ENCODE measurements at places on chromosomes 16 and 17.

- no peaks in the 10 kb centered on the region for H3K27me3 ChIP-seq
- no peaks in the 10 kb centered on the region for H3K4me1 ChIP-seq
- H3K4me3 ChIP-seq: no peak overlapping the region
- DNase-seq: no peak
- H3K36me3 ChIP-seq: no peaks in the 10 kb centered on the region
These were observed 26.8 kb downstream of the ENDOV start for GRCh38 chr17:80441598-80442322.

DNA sequence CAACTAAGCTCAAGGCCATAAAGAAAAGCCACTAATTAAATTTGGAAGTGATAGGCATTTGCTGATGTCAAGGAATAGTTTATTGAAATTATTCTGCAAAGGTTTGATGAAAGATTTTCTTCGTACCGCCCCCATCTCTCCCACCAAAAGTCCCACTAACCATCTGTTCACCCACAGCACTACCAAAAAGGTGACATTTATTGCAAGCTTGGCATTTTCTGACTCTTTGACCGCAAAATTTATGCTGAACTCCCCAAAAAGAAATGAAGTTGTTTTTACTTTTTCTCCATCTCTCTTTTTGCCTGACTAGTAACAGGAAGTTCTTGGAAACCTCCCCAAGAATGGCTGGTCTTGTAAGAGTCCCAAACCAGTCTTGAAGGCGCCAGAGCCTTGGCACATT, 384.9 kb upstream of the SOX9 start:
- DNase-seq: no peak
- no peak overlapping the region for H3K27ac ChIP-seq
- no peaks in the 10 kb centered on the region for H3K4me1 ChIP-seq
- H3K4me3 ChIP-seq: no peak overlapping the region
- H3K36me3 ChIP-seq: no peaks in the 10 kb centered on the region
- no peaks in the 10 kb centered on the region for H3K27me3 ChIP-seq

DNA sequence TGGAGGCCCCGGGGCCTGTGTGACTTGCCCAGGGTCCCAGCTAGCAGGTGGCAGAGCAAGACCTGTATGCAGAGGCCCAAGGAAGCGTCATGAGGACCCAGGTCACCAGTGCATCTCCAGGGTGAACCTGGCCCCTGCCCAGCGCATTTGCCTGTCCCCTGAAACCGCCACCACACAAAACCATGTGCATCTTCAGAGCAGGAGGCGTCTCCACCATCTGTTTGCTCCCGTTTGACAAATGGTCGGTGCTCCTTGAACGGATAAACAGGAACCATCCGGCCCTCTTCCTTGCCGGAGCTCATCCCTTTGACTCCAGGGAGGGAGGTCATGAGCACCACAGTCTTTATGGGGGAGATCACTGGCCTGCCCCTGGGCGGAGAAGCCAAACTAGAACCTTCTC, 62.5 kb downstream of the JPH3 start:
- no peak for DNase-seq
- H3K4me1 ChIP-seq: no peaks in the 10 kb centered on the region
- H3K36me3 ChIP-seq: no peaks in the 10 kb centered on the region
- no peaks in the 10 kb centered on the region for H3K27me3 ChIP-seq

GRCh38 chr16:82660075-82660645, 33.4 kb downstream of the CDH13 start:
- H3K4me1 ChIP-seq: peaks cover 35% of the 10 kb centered on the region
- no peaks in the 10 kb centered on the region for H3K27me3 ChIP-seq
- H3K4me3 ChIP-seq: no peak overlapping the region
- DNase-seq: no peak
- H3K27ac ChIP-seq: peak overlapping the region; percentile 59

Data from SK-N-SH (cell line).